ENCODE measurements at places on chromosomes 13 and 19. TPM values are rescaled to one million over a fixed set of nuclear protein-coding genes. Genes with fewer than 3 reads are reported as not detected.

DNA sequence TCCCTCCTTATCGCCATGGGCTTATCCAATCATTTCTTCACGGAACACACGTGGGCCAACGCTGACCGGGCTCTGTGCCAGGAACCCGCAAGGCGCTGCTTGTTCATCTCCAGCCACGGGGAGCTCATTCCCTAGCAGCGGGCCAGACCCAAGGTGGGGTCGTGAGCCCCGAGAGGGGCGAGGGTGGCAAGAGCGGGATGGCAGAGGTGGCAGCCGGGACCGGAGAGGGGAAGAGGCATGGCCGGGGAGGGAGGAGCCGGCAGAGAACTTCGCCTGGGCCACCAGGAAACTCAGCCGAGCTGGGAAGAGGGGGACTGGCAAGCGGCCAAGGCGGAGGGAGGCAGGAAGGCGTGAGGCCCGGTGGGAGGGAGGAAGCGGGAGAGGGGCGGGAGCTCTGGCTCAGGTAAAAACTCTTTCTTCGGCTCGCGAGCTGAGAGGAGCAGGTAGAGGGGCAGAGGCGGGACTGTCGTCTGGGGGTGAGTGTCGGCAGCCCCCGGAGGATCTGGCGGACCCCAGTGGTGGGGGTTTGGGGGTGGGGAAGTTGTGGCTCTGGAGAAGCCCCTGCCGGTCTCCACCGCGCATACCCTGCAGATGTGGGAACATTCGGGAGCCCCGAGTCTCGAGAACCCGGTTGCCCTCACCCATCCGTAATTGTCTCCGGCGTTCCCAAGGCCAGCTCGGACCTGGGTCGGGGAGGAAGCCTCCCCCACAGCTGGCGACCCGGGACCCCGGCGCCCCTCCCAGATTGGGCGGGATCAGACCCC is at the start of gene B3GNT3:
TSS of gene B3GNT3 (plus strand) at position 408 of the 764 bp plus-strand sequence. CDS start 12,670 bp downstream, outside the sequence.
- DNase-seq = peak; percentile 89

- no peak for DNase-seq
Observed at GRCh38 chr13:32253911-32254399, 61.2 kb downstream of the ZAR1L start.

DNA sequence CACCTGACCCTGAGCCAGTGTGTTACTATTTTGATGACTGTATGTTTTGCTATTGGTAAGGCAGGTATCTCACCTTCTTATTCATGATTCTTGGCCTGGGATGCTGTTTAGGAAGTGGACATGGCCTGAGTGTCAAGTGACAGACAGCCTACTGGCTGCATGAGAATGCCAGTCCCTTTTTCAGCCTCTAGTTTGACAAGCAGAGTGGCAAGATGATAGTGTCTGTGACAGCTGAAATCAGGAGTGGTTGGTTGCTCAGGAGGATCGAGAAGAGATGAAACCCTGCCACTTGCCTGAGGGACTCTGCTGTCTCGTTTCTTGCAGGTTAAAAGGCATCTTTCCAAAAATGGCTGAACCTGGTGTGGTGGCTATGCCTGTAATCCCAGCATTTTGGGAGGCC is 7.1 kb upstream of the ELOF1 start:
- DNase-seq = no peak

- no peak for DNase-seq
Observed at GRCh38 chr13:111936267-111936925, 130.6 kb upstream of the SOX1 start.

DNA sequence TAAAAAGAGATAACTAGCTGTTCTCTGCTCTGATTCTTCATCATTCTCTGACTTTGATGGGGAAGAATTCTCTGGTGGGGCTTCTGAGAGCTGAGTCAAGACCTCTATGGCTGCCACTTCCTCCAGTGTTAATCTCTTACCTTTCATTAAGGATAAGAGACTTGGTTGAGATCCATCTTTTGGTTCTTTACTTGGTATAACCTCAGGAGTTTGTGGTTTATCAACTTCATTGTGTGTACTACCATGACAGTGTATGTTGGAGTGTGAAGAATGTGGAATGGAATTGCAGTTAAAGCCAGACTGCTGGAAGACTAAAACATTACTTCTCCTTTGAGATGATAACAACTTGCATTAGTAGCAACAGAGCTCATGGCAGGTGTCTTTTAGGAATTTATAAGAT is 222.0 kb downstream of the SLITRK5 start:
- DNase-seq = no peak

- DNase-seq = no peak
Observed at GRCh38 chr19:31389874-31390273, 40.6 kb upstream of the TSHZ3 start.

The ADGRE1 gene
- total RNA-seq = not detected

DNA sequence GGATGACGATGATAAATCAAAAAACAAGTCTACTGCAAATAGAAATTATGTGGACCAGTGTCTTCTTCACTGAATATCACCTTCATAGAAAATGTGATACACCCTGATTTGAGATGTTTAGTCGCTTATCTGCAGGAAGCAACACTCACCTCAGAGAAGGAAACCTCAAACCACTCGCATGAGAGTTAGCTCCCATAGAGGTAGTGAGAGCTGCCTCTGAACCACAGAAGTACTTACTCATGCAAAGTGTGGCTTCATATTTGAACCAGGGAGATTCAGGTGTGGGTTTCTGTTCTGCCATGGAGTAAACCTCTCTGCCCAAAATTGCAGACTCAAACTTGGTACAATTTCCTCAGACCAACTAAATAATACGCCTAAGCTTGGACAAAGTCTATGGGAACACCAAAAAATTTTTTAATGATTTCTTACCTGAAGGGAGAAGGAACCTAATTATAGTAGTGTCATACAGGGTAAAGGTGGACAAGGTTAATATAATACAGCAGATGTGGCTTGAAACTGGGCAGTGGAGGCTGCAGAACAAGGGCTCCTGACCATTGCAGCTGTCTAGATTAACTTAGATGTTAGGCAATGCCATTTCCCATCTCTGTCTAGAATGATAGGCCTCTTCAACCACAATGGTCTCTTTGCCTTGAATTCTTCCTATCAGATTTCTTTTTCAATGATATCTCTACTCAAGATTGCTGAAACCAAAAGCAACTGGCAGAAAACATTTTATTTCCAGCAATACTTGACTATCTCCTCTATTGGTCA is 29.6 kb upstream of the RCBTB2 start:
- DNase-seq = no peak

DNA sequence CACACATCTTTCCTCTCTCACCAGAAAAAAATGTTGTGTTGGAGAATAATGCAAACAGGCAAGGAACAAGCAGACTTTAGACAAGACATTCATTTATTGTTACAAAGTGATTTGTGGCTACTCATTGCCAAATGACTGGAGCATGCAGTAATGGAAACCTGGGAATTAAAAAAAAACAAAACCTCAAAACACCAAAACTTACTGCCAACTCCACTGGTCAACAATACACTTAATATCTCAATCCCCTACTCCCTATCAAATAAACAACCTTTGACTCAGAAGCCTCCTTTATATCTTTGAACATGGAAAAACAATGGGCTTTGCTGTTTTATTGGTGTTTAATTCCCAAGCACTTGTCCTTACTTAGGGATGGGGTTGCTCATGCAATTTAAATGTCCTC is 112.8 kb downstream of the POSTN start:
- DNase-seq = no peak

- peak; percentile 55 for DNase-seq
Observed at GRCh38 chr13:30153545-30154426, 153.6 kb downstream of the KATNAL1 start.

The SMAD9 gene
- 1.3 TPM for total RNA-seq

GRCh38 chr13:102277286-102277685 is 124.6 kb downstream of the FGF14 start:
- DNase-seq = peak; percentile 5

GRCh38 chr19:38210458-38210987 is 13.5 kb downstream of the DPF1 start:
- DNase-seq = peak; percentile 97

- DNase-seq = peak; percentile 59
Observed at GRCh38 chr19:18672606-18673337, 10.7 kb upstream of the CRTC1 start.

DNA sequence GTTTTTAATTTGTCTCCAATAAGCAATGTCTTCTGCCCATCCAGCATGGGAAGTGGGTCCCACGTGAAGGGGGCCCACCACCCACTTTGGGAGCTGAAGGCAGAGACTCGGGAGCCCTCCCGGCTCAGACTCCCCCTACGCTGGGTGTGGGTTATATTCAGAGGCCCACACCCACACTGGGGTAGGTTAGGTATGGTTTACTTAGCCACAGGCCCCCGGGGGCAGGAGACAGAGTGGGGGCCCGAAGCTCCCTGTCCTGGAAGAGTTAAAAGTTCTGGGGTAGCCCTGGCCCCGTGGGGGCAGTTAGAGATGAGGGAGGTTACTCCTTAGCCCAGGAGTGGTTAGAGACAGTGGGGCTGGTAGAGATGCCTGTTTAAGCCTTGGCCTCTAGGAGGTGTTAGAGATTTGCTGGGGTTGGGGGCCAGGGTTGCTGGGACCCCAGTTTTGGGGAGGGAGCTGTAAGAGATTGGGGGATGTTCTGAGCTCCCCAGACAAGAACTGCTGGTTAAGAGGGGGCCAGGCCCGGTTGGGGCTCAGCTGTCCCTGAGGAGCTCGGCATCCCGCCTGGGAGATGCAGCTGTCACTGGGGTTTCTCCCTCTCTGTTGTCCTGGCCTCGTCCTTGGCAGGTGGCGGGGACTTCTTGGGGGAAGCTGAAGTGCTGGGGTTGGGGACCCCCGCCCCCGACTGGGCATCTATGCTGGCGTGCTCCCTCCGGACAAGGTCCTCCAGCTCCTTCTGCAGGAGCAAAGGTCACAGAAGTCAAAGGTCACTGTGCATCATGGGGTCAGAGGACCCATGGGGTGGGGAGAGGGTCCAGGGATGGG is 712 bp upstream of the RINL start:
- peak; percentile 41 for DNase-seq

The LYPD5 gene
- total RNA-seq = 1.1 TPM

GRCh38 chr13:49346460-49346859 is 97.4 kb downstream of the CAB39L start:
- no peak for DNase-seq

DNA sequence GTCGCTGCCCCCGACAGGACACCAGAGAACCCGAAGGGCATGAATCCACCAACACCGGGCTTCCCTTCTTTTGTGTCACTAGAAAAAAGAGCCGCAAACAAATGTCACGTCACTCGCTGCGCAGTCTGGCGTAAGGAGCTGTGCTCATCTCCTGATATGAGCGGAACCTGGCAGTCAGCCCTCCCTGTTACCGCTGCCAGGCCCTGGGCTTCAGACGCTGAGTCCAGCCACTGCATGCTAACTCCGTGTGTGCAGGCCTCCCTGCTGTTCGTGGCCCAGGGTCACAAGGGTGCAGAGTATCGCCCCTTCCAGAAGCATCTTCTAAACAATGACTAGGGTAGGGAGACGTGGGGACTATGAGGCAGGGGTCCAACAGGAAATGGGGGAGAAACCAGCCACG is 71.3 kb downstream of the SLC7A1 start:
- DNase-seq = no peak

GRCh38 chr13:34762312-34762711 is 179.8 kb upstream of the NBEA start:
- no peak for DNase-seq

GRCh38 chr13:109198585-109198984 is 569.2 kb downstream of the MYO16 start:
- DNase-seq = no peak

The ZNF547 gene
- 5.1 TPM for total RNA-seq

DNA sequence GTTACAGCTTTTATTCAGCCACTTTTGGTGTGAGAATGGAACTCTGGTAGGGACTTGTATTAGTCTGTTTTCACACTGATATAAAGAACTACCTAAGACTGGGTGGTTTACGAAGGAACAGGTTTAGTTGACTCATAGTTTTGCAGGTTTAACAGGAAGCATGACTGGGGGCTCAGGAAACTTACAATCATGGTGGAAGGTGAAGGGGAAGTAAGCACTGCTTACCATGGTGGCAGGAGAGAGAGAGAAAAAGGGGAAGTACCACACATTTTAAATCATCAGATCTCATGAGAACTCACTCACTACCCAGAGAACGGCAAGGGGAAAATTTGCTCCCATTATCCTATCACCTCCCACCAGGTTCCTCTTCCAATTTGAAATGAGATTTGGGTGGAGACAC is 942.2 kb downstream of the PCDH17 start:
- DNase-seq = no peak

DNA sequence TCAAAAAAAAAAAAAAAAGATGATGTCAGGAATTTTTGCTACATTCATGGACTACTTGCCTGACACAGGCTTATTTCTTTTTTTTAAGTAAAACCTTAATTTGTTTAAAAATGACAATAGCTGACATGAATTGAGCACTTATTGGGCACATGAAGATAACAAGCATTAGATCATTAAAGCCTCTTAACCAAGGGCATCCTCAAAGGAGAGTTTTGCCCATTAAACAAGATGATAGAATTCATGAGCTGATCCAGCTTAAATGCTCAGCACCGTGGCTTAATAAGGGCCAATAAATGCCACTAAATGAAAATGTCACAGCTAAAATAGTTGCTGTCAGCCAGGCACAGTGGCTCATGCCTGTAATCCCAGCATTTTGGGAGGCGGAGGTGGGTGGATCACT is 19.3 kb downstream of the FBXO17 start:
- no peak for DNase-seq

The GRAMD1A gene
- 141 TPM for total RNA-seq

GRCh38 chr13:40961214-40961613 is 57.9 kb downstream of the ELF1 start:
- no peak for DNase-seq

DNA sequence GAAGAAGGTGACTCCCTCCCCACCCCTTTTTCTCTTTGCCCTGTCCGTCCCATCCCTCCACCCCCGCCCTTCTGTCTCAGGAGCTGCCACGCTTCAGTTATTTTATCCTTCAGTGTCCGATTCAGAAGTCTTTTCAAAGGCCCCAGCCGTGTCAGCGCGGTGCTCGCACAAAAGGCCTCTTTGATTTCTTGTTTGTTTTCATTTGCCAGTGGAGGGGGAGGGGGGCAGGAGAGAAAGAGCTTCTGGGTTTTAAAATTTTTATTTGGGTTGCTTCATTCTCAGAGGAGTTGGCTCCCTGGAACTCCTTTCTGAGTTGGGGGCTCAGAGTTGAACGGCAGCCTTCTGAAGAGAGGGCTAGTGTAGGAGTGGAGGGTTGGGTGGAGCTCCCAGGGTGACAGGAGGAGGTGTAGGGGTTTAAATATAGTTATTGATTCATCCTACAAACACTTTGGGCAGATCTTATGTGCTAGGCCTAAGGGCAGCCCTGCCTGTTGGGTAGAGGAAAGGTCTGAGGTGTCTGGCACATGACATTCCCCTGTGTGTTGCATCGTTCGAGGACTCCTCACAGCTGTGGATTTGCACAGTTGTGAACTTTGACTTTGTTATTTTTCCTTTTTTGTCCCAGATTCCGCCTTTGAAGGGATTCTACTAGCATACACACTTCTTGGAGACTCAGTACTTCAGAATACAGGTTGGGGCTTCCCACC is 36.8 kb downstream of the NFIX start:
- no peak for DNase-seq

DNA sequence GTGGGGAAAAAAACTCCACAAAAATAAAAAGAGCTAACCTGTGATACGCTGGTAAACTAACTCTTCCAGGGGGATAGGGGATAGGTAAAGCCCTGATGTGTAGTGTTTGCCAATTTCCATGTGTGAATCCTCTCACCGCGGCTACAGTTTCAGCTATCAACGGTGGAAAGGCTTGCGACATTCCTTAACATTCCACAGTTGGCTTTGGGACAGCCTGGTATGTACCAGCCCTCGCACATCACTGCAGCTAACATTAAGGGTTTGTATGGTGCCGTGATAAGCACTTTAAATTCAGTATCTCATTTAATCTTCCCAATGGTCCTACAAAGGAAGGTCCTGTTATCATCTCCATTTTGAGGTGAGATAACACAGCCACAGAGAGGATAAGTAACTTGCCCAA is 112.4 kb downstream of the KATNAL1 start:
- DNase-seq = peak; percentile 40

- peak; percentile 100 for DNase-seq
Observed at GRCh38 chr19:6516018-6516658, 14.0 kb upstream of the TUBB4A start.
